Activated CD8-positive, alpha-beta T cell treated with anti-CD3 and anti-CD28 coated beads for 36 hours (primary cell): ENCODE measurements at places on chromosomes 7 and 10. TPM values are rescaled to one million over a fixed set of nuclear protein-coding genes. Genes with fewer than 3 reads are reported as not detected.

- no peak overlapping the region for H3K4me3 ChIP-seq
- H3K4me1 ChIP-seq: no peaks in the 10 kb centered on the region
- no peak for DNase-seq
- H3K27me3 ChIP-seq: peaks cover 11% of the 10 kb centered on the region
- no peaks in the 10 kb centered on the region for H3K36me3 ChIP-seq
Measured at GRCh38 chr7:137718355-137718754, 128.4 kb downstream of the DGKI start.

DNA sequence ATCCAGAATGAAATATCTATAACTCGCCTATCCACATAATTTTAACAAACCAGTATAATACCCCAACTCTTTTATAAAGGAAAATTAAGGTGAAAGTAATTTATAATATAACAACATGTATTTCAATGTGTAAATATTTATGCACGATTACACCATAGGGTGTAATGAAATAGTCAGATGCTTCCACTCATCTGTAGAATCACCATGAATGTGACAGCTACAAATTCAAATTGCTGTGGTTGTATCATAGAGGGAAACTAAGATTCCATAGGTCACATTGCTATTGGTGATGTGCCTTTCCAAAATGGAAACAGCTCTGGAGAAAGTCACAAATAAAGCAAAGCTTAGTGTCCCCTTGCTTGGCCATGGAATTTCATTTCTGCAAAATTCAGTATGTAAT is 95.7 kb downstream of the CPED1 start:
- DNase-seq: no peak
- no peaks in the 10 kb centered on the region for H3K27me3 ChIP-seq
- H3K27ac ChIP-seq: no peak overlapping the region
- H3K36me3 ChIP-seq: no peaks in the 10 kb centered on the region
- no peak overlapping the region for H3K4me3 ChIP-seq
- H3K4me1 ChIP-seq: no peaks in the 10 kb centered on the region

- DNase-seq: no peak
- no peaks in the 10 kb centered on the region for H3K36me3 ChIP-seq
- no peaks in the 10 kb centered on the region for H3K27me3 ChIP-seq
- no peak overlapping the region for H3K4me3 ChIP-seq
Measured at GRCh38 chr10:126838316-126838715, 66.9 kb upstream of the DOCK1 start.

- no peak for DNase-seq
- H3K27me3 ChIP-seq: no peaks in the 10 kb centered on the region
- H3K4me1 ChIP-seq: no peaks in the 10 kb centered on the region
- H3K27ac ChIP-seq: no peak overlapping the region
- H3K36me3 ChIP-seq: no peaks in the 10 kb centered on the region
Measured at GRCh38 chr10:73340121-73340520, 18.5 kb downstream of the CFAP70 start.

DNA sequence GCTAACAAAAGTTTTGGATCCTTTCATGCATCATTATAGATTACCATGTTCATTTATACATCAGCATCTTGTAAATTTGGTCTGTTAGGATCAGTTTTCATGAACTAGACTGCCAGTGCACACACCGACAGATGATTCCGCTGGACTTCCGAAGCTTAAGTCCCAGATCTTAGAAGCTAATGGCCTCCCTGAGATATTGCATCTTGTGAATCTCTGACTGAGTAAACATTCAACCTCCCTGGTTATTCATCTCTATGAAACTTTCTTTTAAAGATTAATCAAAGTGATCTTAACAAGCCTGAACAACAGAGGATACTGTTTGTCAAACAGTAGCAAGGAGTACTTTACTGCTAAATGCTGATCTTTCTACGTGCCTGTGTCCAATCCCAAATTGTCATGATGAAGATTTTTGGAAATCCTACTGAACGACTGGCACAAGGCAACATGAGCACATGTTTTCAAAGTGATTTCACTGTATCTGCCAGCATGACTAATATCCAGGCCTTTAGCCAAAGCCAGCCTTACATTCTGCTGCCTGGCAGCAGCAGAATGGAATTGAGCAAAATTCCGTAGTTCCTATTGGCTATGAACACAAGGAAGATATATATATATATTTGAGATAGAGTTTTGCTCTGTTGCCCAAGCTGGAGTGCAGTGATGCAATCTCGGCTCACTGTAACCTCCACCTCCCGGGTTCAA is 91.3 kb upstream of the ANK3 start:
- no peak overlapping the region for H3K4me3 ChIP-seq
- H3K36me3 ChIP-seq: no peaks in the 10 kb centered on the region
- H3K27ac ChIP-seq: no peak overlapping the region
- DNase-seq: no peak
- no peaks in the 10 kb centered on the region for H3K4me1 ChIP-seq
- no peaks in the 10 kb centered on the region for H3K27me3 ChIP-seq

DNA sequence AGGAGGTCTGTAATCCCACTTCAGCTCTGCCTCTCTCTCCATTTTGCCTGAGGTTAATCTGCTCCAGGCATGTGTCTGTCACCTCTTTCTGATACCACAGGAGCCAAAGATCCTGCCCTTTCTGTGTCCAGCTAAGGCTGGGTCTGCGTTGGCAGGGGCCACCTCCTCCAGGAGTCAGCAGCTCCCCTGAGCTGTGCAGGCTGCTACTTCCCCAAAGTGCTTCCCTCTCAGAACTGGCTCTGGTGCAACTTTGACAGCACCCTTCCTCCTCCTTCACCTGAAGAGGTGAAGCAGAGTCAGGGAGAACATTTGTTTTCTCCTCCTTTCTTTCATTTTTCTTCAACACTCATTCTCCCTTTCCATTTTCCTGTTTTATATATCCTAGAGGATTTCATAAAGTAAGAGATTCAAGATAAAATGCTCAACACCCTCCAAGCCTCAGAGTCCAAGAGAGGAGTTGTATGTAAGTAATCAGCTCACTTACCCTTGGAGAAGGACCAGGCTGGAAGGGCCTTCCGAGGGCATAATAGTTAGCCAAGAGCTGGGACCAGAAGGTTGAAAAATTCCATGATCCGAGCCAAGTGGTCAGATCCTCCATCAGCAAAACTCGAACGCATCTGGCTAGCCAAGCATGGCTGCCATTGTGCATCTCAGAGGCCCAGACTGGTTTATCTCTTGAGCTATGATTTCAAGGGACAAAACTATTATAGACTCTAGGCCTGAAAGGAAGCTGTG is 257.3 kb downstream of the PTEN start:
- no peak overlapping the region for H3K4me3 ChIP-seq
- no peaks in the 10 kb centered on the region for H3K36me3 ChIP-seq
- H3K27ac ChIP-seq: no peak overlapping the region
- peaks cover 10% of the 10 kb centered on the region for H3K4me1 ChIP-seq

DNA sequence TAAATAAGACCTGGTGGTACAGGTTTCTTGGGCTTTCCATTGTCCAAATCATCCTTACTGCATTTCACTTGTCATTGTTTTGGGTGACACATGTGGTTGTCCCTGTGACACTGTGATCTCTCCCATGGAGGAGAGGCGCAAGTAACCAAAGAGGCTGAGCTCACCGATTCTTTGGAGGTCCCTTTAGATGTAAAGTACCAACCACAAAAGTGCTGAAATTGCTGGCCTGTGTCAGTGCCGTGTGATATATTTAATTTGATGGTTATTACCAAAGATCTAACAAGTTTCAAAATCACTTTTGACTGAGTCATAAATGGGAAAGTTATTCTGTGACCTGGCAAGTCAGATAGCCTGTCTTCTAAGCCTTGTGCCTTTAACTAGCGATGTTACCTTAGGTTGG is 19.4 kb downstream of the MCM10 start:
- H3K27ac ChIP-seq: no peak overlapping the region
- no peaks in the 10 kb centered on the region for H3K27me3 ChIP-seq
- H3K4me1 ChIP-seq: peaks cover 4% of the 10 kb centered on the region
- DNase-seq: no peak
- H3K4me3 ChIP-seq: no peak overlapping the region

GRCh38 chr10:35056686-35057085 is 33.5 kb downstream of the CUL2 start:
- peaks cover 11% of the 10 kb centered on the region for H3K4me1 ChIP-seq
- peaks cover 20% of the 10 kb centered on the region for H3K36me3 ChIP-seq
- no peaks in the 10 kb centered on the region for H3K27me3 ChIP-seq
- no peak for DNase-seq

DNA sequence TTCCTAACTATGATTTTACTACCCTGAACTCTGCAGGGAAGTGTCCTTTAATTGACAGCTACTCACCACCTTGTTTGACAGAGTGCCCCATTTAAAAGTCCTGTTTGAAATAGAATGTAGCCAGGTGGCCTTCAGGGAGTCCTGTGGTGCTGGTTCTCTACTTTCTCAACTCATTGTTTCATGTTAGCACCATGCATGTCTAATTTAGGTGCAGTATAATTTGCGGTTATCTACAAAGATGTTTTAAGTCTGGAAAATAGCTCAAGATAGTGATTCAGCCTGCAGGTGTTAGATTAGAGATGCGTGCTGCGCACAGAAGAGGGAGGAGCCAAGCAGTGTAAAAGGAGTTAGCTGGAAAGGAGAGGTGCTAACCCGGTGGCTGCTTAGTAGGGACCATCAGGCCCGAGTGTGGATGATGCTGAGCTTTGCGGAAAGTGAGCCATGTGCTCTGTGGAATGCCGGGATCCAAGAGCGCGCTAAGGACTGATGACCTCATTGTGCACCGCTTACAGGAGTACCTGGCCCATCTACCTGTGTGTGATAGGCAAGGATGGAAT is 1.2 kb downstream of the CCM2 start:
- H3K4me3 ChIP-seq: peak overlapping the region; percentile 83
- peaks cover 29% of the 10 kb centered on the region for H3K36me3 ChIP-seq
- H3K27ac ChIP-seq: peak overlapping the region; percentile 94

The CPA2 gene
- total RNA-seq: not detected

The UFSP1 gene
- 2.2 TPM for total RNA-seq

The CC2D2B gene
- not detected for total RNA-seq

The TFEC gene
- total RNA-seq: not detected

The CDNF gene
- total RNA-seq: 1.5 TPM

The TMEM229A gene
- not detected for total RNA-seq

The RAB18 gene
- 42.0 TPM for total RNA-seq

The TBC1D12 gene
- total RNA-seq: 0.20 TPM
